ENCODE measurements at places on chromosomes 2 and 18.

GRCh38 chr2:235366390-235366789 is 127.5 kb upstream of the AGAP1 start:
- DNase-seq: no peak

GRCh38 chr2:20552847-20553246 is 98.1 kb downstream of the HS1BP3 start:
- DNase-seq: no peak

GRCh38 chr2:129758784-129759471 is 220.5 kb upstream of the RAB6C start:
- no peak for DNase-seq

GRCh38 chr18:63192126-63192884 is 127.3 kb downstream of the BCL2 start:
- DNase-seq: no peak

DNA sequence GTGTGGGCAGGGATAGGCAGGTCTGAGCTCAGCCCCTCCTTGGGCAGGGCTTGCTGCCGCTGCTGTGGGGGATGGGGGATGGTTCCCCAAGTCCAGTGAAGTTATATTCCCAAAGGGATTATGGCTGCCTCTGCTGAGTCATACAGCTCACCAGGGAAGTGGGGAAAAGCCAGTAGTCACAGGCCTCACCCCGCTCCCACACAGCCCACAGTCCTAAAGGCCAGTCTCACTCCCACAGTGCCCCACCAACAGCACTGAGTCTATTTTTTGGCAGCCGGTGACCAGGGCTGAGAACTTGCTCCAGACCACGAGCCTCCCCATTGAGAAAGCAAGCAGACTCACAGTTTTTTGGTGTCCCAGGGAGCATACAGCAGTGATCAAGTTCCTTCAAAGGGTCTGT is 173.3 kb downstream of the OSR1 start:
- no peak for DNase-seq

GRCh38 chr18:64717026-64717425 is 568.1 kb upstream of the LINC00305 start:
- DNase-seq: no peak

GRCh38 chr18:9531791-9532410 is 56.6 kb downstream of the RALBP1 start:
- no peak for DNase-seq

DNA sequence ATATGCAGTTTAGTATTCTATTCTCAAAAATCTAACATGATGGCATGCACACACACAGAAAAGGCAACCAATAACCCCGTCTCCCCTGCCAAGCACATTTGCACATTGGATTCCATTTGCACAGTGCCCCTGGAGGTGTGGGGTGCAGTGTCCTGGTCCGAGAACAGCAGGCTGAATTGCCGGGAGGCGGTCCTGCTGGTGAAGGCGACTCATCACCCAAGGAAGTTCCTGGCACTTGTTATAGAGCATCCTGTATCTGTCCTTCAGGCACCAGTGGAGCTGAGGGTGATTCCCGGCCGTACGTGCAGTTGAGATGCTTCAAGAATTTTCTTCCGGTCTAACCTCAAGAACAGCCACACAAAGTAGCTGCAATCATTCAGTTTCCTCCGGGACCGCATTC is 73.0 kb upstream of the RAB12 start:
- no peak for DNase-seq

GRCh38 chr2:76938153-76938552 is 584.0 kb downstream of the LRRTM4 start:
- no peak for DNase-seq

DNA sequence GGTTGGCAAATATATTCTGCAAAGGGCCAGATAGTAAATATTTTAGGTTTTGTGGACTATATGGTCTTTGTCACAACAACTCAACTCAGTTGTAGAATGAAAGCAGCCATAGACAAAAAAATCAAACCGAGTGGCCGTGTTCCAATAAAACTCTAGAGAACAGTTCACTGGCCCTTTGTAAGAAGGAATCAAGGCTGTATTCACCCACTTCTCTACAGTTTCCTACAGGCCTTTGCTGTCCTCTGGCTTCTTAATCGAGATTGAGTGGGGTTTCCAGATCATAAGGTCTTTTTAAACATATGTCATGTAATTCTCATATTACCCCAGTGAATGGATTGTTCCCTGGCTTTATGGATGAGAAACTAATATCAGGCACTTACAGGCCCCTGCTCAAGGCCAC is 448.9 kb upstream of the ETAA1 start:
- no peak for DNase-seq

DNA sequence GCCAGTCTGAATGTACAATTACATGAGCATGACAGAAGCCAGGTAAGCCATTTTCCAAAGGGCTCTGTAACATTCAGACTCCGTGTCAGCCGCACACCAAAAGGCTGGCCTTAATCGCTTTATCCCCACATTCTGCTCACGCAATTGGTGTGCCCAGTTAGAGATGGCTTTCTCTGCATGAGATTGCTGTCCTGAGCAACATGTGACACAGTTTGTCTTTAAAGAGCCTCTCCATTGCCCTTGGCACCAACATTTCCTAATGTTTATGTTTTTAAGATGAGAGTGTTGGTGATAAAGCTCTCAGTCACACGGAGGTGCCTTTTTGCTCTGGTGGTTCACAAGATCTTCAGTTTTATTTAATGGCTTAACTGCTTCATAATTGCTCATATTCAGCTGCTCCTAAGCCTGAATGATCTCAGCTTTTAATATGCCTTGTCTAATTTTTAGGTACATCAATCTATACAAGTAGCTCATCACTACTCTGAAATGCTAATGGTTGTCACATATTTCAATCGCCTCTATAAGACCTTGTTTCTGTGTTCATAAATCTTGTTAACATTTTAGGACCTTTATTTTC is 164.8 kb upstream of the ACVR2A start:
- no peak for DNase-seq

- DNase-seq: no peak
Measured at GRCh38 chr18:6479699-6480098, 65.0 kb upstream of the L3MBTL4 start.

DNA sequence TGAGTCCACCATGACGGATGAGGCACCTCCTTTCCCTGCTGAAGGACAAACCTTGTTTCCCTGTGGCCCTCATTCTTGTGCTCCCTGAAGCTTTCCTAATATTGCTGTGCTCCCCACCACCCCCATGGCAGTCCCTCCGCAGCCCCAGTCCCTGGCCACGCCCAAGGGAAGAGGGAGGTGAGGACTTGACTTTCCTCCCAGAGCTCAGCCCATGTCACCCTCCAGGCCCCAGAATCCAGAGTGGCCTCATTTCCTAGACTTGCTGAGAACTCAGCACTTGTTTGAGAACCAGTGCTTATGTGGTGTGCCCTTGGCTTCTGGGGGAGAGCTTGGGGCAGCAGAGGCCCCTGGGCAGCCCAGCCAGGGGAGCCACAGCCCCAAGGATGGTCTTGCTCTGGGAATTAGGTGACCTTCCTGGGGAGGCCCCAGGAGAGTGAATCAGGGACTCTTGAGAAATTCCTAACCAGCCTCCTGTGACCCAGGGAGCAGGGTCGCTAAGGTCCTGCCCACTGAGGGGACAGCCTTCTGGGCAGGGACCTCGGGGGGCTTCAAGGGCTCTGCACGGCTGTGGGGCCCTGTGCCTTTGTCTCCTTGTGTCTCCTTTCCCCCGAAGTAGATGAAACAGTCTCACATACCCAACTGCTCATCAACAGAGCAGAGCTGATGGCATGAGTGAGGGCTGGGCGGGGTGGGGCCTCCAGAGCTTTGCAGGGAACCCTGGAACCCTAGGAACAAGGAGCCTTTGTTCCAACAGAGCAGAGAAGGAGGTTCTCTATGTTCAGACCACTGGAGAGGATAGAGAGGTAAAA is 27.9 kb downstream of the PSD4 start:
- DNase-seq: no peak

DNA sequence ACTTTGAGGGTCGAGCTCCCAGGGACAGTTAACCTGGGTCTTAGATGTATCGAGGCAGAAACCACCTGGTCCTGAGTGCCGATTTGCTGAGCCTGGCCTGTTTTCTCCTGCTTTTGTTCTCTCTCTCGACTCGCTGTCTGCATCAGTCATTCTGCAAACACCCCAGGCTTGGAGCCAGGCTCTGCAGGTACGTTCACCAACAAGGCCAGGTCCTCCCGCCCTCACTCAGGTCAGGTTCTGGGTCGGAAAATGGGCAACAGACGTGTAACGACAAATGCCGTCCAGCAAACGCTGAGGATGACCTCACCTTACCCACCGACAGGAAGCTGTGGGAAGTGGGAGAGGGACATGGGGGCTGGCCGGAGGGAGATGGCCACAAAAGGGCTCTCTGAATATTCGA is 57.7 kb upstream of the PXDN start:
- DNase-seq: no peak

DNA sequence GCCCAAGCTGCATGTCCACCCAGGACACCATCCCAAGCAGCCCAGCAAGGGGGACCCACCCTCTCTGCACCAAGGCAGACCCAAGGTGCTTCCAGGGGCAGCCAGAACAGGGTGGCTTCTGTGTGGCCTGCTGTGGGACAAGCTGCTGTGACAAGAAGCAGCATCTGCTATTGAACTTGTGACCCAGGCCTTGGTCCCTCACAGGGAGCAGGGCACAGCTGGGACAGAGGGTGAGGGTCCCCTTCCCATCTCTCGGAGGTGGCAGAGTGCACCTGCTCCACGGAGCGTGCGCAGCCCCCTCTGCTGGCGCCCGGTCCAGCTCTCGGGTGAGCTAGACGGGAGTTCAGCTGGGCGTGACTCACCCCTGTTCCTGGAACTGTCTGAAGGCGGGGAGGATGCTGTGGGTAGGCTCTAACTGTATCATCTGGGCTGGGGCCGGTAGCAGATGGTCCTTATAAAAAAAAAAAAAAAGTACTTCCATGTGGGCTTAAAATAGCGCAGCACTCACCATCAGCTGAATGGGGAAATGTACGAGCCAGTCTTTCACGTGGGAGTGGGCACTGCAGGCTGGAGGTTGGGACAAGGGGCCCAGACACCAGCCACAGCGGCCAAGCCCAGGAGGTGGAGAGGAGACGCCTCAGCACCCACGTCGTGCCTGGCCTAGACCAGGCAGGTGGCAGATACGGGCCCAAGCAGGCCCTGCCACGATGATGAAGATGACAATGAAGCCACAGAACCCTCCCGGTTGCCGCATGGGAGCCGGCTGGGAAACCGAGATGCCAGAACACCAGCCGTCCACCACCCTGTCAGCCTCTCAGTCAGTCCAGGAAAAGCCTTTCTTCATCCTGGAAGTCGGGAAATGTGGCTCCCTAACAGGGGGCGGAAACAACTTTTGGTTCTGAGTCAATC is 136.8 kb upstream of the ID2 start:
- DNase-seq: peak; percentile 93

GRCh38 chr2:86821842-86822241 is 31.1 kb upstream of the CD8A start:
- no peak for DNase-seq

GRCh38 chr2:160033732-160034392 is 28.6 kb downstream of the PLA2R1 start:
- no peak for DNase-seq

DNA sequence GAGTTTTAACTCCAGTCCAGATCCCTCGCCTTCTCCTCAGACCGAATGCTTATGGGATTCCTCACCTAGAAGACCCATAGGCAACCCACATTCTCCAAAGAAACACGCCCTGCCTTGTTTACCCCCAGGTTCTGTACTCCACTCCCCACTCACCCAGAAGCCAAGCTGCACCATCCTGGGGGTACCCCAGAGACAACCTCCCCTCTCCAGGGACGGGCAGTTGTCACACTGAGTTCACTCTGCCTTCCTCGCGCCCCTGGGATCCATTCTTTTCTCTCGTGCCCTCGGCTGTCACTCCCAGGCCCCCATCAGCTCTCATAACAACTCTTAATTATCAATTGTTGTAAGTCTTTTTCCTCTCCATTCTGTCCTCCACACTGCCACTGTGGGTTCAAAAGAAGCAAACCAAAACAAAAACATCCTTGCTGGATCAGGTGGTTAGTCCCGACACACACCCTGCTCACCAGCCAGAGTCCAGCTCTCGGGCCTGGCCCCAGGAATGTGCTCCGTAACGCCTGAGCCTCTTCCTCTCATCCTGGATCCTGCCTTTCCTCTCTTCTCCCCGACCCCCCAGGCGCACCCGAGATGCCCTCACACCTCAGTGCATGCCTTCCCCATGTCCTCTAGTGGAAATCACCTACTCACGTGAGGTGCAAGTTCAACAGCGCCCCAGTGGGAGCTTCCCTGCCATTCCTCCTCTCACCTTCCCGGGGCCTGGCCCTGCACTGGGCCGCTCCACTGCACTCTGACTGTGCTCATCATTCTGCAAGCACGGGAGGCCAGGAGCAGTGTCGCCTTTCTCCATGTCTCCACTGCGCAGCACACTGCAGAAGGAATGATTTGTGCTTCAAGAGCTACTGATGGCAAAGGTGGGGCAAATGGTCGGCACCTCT is 20.7 kb downstream of the COX7A2L start:
- no peak for DNase-seq
